Transverse colon (tissue), 4 donors: ENCODE measurements at places on chromosomes 12 and 14. TPM values are rescaled to one million over a fixed set of nuclear protein-coding genes. Genes with fewer than 3 reads are reported as not detected.

MYF6 gene
- not detected for total RNA-seq

KRT75 gene
- not detected for total RNA-seq

GRCh38 chr12:121932176-121932536 is 13.8 kb downstream of the CFAP251 start:
- no peak for DNase-seq

- DNase-seq, result no peak
Measured at GRCh38 chr14:65791191-65791981, 378.9 kb downstream of the FUT8 start.
